ENCODE measurements at places on chromosomes 6 and 20.

DNA sequence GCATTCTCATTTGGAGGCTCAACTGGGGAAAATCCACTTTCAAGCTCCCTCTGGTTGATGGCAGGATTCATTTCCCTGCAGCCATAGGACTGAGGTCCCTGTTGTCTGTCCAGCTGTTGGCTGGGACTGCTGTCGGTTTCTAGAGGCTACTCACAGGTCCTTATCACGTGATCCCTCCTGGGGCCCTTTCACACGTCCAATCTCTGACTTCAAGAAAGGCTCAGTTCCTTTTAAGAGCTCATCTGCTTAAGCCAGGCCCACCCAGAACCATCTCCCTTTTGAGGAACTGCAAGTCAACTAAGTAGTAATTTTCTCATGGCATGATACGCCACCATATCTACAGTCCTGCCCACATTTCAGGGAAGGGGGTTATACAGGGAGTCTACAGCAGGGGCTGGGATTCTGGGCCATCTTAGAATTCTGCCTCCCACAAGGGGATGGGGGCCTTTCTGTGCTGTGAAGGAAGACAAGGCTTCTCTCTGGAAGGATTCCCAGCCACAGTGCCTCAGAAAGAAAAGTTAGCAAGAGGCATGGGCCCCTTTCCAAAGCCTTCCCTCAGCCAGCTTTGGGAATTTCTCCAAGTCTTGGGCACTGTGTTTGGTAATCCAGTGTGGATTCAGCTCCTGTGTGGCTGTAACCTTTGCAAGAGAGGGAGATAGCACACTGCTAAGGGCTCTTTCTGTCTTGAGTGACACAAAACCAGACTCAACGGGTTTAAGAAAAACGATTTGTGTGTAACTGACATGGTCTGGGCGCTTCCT lies 66.4 kb downstream of the CTCFL start:
- no peak for DNase-seq

- DNase-seq, result no peak
These were observed 266.7 kb upstream of the CDYL start for GRCh38 chr6:4509506-4509905.

GRCh38 chr6:6497976-6498375 lies 90.5 kb upstream of the LY86 start:
- DNase-seq, result no peak

GRCh38 chr6:113006494-113006893 lies 659.4 kb downstream of the RFPL4B start:
- DNase-seq, result no peak

GRCh38 chr6:1572892-1573291 lies 36.8 kb upstream of the FOXC1 start:
- no peak for DNase-seq

DNA sequence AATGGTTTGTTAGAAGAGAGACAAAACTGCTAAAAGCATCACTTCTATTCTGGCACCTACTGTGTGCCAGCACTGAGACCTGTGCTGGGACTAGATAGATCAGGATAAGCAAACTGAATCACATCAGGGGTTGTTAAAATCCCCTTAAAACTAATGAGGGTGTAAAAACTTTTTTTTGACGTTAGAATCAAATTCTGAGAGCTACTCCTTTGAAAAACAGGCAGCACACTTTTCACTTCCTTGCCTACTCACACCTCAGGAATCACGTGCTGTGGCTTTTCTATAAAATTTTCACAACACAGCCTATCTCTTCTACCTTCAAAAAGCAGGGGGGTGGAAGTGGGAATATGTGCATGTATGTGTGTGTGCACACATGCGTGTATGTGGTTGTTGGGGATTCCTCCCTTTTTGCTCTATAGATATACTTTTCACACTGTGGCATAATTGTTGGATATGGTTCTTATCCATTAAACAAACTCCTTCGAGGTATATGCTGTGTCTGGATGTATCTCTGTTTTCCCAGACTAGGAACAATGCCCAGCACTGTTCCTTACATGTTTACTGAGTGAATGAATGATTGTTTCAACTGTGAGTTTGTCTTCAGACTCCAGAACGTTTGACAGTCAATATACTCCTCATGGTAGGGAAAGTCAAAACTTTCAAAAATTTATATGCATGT lies 105.4 kb downstream of the FYN start:
- no peak for DNase-seq

DNA sequence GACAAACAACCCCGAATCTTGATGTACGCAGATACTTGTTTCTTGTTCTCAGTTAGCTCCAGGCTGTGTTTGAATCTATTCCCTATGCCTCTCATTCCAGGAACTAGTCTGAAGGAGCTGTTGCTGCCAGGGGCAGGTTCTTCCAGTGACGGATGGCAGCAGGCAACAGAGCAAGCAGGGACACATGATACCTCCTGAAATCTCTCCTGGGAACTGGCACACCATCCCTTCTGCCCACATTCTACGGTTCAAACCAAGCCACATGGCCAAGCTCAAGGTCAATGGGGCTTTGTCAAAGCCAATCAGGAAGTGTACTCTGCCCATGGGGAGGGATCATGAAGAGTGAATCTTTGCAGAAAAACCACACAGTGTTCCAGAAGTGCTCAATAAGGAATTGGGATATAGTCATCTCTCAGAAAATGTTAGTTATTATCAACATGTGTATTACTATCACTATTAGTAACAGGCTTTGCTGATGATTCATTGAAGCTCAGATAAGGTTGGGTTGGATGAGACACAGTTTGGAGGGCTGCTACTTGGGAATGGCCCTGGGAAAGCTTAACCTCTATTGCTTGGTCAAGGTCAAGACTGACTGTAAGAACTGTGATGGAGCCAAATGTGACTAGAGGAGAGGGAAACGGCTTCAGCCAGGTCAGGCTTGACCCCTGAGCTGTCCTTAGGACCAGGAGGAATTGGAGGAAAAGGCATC lies 454.9 kb downstream of the PTPRT start:
- DNase-seq, result no peak

- DNase-seq, result no peak
These were observed 63.0 kb upstream of the RBM24 start for GRCh38 chr6:17218023-17218748.

DNA sequence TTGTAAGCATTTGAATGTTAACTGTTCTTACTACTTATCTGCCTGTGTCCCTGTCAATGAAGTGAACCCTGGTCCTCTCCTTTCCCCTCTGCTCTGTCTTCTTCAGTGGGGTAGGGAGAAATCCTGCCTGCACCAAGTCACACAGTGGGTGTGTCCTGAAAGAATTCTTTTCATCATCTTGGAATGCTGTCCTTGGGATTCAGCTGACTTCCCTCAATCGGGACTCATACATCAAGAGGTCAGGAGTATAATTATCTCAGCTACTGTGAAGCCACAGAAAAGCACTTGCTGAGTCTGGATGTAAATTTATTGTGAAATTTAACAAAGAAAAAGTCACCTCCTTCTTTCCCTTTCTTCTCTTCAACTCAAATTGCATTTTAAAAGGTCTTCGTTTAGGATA lies 328.5 kb downstream of the SOX4 start:
- DNase-seq, result no peak

DNA sequence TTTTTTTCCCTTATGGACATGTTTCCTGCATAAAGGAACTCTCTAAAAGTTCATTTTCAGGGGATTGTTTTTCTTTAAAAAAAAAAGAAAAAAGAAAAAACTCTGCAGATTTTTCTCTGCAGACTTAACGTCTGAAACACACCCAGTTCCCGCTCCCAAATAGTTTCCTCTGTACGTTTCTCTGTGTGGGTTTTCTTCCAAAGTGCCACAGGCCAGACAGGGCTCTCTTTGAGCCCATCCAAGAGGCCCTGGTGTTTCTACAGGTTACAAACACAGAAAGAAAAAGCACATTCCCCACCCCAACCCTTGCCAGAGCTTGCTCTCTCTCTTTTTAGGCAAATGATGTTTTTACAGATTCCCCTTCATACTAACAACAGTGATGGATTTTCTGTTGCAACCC lies 258.6 kb downstream of the FNDC1 start:
- no peak for DNase-seq

- peak; percentile 87 for DNase-seq
These were observed 14.2 kb downstream of the ARID1B start for GRCh38 chr6:156791320-156791850.

Data from cardiac fibroblast (primary cell).